ENCODE measurements at places on chromosomes 3 and 15.
A peak's percentile ranks its signal among the peaks of the same experiment; 100 is the strongest.

GRCh38 chr3:123590685-123591450 is 6.0 kb upstream of the HACD2 start:
- no peak overlapping the region for H3K27ac ChIP-seq
- DNase-seq: no peak
- H3K27me3 ChIP-seq: no peaks in the 10 kb centered on the region
- H3K4me1 ChIP-seq: no peaks in the 10 kb centered on the region

- peak overlapping the region; percentile 79 for H3K27ac ChIP-seq
- peak; percentile 46 for DNase-seq
- peaks cover 10% of the 10 kb centered on the region for H3K4me1 ChIP-seq
- no peak overlapping the region for H3K4me3 ChIP-seq
- peaks cover 3% of the 10 kb centered on the region for H3K36me3 ChIP-seq
Observed at GRCh38 chr3:111392894-111393398, 149.1 kb upstream of the CD96 start.

GRCh38 chr15:63938486-63939061 is 104.8 kb upstream of the HERC1 start:
- H3K36me3 ChIP-seq: peaks cover 15% of the 10 kb centered on the region
- DNase-seq: no peak
- H3K4me1 ChIP-seq: peaks cover 41% of the 10 kb centered on the region
- no peaks in the 10 kb centered on the region for H3K27me3 ChIP-seq
- peak overlapping the region; percentile 94 for H3K27ac ChIP-seq

DNA sequence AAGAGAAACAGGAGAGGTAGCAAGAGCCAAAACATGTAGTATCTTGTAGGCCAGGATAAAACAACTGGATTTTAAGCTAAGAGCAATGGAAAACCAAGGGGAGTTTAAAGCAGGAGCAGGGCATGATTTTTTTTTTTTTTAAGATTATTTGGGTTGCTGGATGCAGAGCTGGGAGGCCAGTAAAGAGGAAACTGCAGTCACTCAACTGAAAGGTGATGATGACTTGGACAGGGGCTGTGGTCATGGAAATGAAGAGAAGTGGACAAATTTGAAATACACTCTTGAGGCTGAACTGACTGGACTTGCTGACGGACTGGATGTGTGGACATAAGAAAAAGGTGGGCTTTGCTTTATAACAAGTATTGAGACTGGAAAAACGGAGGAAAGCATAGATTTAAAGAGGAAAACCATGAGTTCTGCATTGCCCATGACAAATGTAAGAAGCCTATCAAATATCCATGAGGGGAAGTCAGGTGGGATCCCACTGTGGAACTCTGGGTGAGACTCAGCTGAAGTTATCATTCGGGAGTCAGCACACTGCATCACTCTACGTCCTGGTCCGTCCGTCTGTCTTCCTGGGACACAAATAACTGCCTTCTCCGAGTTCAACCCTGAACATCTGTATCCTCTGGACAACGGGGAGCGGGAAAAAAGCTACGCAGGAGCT is 688 bp downstream of the XPC start:
- DNase-seq: no peak
- H3K4me3 ChIP-seq: peak overlapping the region; percentile 87
- H3K27ac ChIP-seq: peak overlapping the region; percentile 100
- H3K27me3 ChIP-seq: no peaks in the 10 kb centered on the region
- H3K36me3 ChIP-seq: peaks cover 46% of the 10 kb centered on the region

DNA sequence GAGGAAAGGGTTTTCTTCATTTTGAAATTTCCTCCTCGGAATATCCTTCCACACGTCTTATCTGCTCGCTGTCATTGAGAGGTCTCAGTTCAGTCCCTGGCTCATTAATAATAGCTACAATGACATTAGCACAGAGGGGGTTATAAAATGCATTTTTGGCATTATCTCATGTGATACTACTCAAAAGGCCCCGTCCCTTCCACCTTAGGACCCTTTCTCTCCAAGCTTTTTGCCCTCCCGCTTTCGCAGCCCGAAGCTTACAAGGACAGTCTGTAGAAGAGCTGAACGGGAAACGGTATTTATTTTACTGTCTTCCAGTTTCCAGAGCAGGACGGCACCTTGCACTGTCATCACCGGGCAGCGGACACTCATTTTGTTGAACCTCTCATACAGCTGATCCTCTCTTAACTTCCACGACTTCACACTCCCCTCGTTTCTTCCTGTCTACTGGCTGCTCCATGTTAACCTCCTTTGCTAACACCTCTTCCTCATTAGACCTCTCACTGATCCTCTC is 5.6 kb upstream of the PLEKHO2 start:
- peaks cover 41% of the 10 kb centered on the region for H3K4me1 ChIP-seq
- peak overlapping the region; percentile 66 for H3K27ac ChIP-seq
- H3K36me3 ChIP-seq: peaks cover 11% of the 10 kb centered on the region
- H3K4me3 ChIP-seq: peak overlapping the region; percentile 44

DNA sequence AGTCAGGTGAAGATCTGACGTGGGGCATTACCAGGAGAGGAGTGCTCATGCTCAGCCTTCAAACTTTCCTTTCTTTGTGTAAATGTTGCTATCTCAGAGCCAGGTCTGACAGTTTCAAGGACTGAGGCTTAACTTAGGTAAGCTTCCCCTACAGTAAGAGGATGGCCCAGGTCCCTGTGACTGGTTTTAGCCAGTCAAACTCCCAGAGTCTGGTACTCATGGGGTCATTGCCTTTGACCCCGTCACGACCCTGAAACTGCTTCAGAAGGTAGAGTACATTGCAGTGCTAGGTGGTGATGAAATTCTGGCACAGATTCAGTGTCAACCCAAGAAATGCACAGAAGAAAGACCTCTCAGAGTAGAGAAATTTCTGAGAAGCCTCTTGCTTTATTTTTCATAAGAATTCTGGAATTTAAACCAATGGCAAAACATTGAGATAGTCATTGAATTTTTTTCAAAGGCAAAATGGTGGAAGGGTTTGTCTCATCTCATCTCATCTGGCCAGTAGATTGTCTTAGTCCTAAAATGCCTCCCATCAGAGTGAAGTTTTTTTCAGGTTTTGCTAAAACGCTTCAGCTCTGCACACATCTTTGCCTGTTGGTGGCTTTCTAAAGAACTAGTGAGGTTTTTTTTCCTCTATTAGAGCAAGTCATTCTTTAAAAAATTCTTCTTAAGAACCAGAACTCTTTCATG is 23.1 kb downstream of the ZBTB38 start:
- DNase-seq: no peak
- H3K27ac ChIP-seq: no peak overlapping the region
- peaks cover 8% of the 10 kb centered on the region for H3K4me1 ChIP-seq

DNA sequence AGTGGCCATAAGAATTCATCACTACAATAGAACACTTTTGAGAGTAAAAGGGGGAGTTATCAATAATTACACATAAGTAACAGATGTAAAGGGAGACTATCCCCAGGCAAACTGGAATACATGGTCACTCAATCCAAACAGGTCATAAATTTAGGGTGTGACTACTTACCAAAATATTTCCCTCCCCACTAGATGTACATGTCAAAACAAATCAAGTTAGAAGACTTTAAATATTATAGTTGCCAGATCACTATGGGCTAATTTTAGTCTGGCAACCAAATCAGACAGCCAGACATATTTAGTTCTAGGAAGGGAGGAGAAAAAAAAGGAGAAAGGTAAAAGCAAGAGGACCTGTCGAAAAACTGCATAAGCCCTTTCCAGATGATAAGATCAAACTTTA is 23.1 kb downstream of the SLC24A5 start:
- DNase-seq: no peak
- H3K27me3 ChIP-seq: no peaks in the 10 kb centered on the region
- peaks cover 5% of the 10 kb centered on the region for H3K36me3 ChIP-seq
- no peaks in the 10 kb centered on the region for H3K4me1 ChIP-seq
- no peak overlapping the region for H3K4me3 ChIP-seq

- H3K27ac ChIP-seq: no peak overlapping the region
- peaks cover 14% of the 10 kb centered on the region for H3K4me1 ChIP-seq
- peaks cover 9% of the 10 kb centered on the region for H3K36me3 ChIP-seq
- H3K4me3 ChIP-seq: peak overlapping the region; percentile 74
Observed at GRCh38 chr3:100333051-100333450, 1.5 kb upstream of the NIT2 start.

DNA sequence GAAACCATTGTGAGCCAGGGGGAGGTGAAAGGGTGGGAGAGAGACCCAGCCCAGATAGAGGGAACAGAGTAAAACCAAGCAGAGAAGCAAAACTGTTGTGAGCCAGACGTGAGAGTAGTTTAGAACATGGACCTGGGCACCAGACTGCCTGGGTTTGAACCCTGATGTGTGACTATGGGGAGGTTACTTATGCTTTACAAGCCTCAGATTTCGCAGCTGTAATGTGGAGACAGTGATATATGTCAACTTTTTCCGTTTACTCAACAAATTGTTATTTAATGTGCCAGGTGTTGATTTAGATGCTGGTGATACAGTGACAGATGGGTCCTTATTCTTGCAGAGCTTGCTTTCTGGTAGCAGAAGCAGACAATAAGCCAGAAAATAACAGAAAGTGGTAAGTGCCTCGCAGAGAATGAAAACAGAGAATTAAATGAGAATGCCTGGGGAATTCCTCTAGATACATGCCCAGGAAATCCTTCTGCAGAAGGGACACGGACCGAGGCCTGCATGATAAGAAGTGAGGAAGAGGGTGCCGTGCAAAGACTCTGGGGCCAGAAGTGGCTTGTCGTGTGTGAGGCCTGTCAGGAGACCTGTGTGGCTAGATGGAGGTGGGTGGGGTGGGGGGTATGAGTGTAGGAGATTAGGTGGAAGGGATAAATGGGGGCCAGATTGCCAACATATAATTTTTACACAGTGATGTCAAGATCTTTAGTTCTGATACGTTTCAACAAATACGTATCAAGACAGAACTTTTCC is 15.0 kb downstream of the KAT2B start:
- H3K36me3 ChIP-seq: peaks cover 6% of the 10 kb centered on the region
- H3K27ac ChIP-seq: no peak overlapping the region
- H3K4me1 ChIP-seq: peaks cover 32% of the 10 kb centered on the region

GRCh38 chr3:52248165-52248541 is 2.6 kb downstream of the PPM1M start:
- peaks cover 63% of the 10 kb centered on the region for H3K36me3 ChIP-seq
- H3K27me3 ChIP-seq: no peaks in the 10 kb centered on the region
- no peak for DNase-seq
- H3K4me3 ChIP-seq: peak overlapping the region; percentile 82
- peaks cover 64% of the 10 kb centered on the region for H3K4me1 ChIP-seq

- H3K4me3 ChIP-seq: no peak overlapping the region
- H3K27me3 ChIP-seq: no peaks in the 10 kb centered on the region
- H3K27ac ChIP-seq: no peak overlapping the region
- no peaks in the 10 kb centered on the region for H3K36me3 ChIP-seq
Observed at GRCh38 chr3:55118451-55118850, 190.6 kb upstream of the LRTM1 start.

DNA sequence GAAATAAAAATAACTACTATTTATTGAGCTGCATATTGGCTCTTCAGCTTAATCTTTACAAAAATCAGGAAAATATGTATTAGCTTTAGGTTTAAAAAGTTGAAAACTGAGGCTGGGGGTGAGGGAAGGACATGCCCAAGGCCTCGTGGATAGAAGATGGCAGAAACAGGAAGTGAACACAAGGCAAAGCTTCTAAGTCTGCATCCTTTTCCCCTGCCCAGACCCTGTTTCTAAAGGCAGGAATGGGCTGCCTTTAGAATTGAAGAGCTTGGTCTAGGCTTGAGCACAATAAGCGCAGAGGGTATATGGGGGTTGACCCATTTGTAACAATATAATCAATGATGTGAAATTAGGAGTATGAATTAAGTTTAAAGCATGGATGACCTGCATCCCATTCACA is 6.1 kb downstream of the CLDN18 start:
- H3K4me3 ChIP-seq: no peak overlapping the region
- no peaks in the 10 kb centered on the region for H3K27me3 ChIP-seq
- DNase-seq: no peak
- H3K36me3 ChIP-seq: no peaks in the 10 kb centered on the region

GRCh38 chr3:195440379-195440778 is 2.4 kb downstream of the ACAP2 start:
- no peaks in the 10 kb centered on the region for H3K27me3 ChIP-seq
- DNase-seq: no peak
- H3K4me1 ChIP-seq: peaks cover 26% of the 10 kb centered on the region
- peaks cover 28% of the 10 kb centered on the region for H3K36me3 ChIP-seq
- H3K4me3 ChIP-seq: peak overlapping the region; percentile 43

DNA sequence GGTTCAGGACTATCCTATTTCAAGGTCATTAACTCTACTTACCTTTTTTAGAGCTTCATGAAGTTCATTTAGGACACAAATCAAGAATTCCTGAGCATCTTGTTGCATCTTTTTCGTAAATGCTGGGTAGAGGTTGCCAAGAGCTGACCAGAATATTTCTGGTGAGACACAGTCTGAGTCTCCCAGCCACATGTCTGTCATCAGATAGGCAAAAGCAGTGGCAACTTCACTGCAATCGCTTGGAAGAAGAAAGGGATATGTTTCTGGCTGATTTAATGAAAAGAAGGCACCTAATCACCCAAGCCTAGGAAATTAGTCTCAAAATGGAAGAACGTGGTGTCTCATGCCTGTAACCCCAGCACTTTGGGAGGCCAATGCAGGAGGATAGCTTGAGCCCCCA is 2.9 kb downstream of the USP50 start:
- no peak overlapping the region for H3K4me3 ChIP-seq
- H3K27me3 ChIP-seq: peaks cover 30% of the 10 kb centered on the region
- H3K27ac ChIP-seq: no peak overlapping the region
- H3K4me1 ChIP-seq: no peaks in the 10 kb centered on the region
- no peak for DNase-seq

GRCh38 chr3:134495980-134496379 is 10.1 kb downstream of the CEP63 start:
- H3K4me3 ChIP-seq: no peak overlapping the region
- peaks cover 54% of the 10 kb centered on the region for H3K4me1 ChIP-seq
- DNase-seq: no peak
- H3K36me3 ChIP-seq: peaks cover 8% of the 10 kb centered on the region
- H3K27ac ChIP-seq: no peak overlapping the region

- H3K27ac ChIP-seq: peak overlapping the region; percentile 84
- H3K36me3 ChIP-seq: peaks cover 8% of the 10 kb centered on the region
- no peak for DNase-seq
Observed at GRCh38 chr15:70023769-70024491, 73.8 kb downstream of the TLE3 start.

GRCh38 chr3:159128628-159129027 is 326.8 kb downstream of the MFSD1 start:
- H3K27me3 ChIP-seq: no peaks in the 10 kb centered on the region
- DNase-seq: no peak
- no peaks in the 10 kb centered on the region for H3K4me1 ChIP-seq
- H3K27ac ChIP-seq: no peak overlapping the region

- H3K4me1 ChIP-seq: no peaks in the 10 kb centered on the region
- H3K4me3 ChIP-seq: no peak overlapping the region
- no peak overlapping the region for H3K27ac ChIP-seq
- no peak for DNase-seq
Observed at GRCh38 chr3:81554388-81554787, 207.1 kb downstream of the GBE1 start.

Measured in effector memory CD8-positive, alpha-beta T cell (primary cell).